AG09309 (cell line): ENCODE measurements at places on chromosomes 4 and X.

GRCh38 chr4:19368800-19369199, 882.9 kb upstream of the SLIT2 start:
- no peak for DNase-seq

GRCh38 chr4:139015948-139016471, 429 bp downstream of the NOCT start:
- no peak for DNase-seq

GRCh38 chr4:45578874-45579273, 545.0 kb downstream of the GABRG1 start:
- no peak for DNase-seq

DNA sequence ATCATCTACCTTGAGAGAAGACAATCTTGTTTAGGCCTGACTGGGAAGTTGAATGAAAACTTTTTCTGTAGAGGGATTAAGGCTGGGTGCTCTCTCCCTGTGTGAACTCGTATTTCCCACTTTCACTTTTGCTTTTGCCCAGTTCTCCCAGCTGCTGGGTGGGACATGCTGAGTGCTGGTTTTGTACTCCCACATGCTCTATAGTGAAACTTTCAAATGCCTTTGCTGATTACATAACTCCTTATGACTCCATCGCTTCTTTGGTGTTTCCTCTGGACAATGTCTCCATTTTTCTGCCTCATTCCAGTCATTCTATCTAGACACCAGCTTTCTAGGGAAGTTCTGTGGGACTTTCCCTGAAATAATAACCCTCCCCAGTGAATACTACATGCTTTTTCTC, 100.5 kb downstream of the CLNK start:
- DNase-seq: peak; percentile 25

DNA sequence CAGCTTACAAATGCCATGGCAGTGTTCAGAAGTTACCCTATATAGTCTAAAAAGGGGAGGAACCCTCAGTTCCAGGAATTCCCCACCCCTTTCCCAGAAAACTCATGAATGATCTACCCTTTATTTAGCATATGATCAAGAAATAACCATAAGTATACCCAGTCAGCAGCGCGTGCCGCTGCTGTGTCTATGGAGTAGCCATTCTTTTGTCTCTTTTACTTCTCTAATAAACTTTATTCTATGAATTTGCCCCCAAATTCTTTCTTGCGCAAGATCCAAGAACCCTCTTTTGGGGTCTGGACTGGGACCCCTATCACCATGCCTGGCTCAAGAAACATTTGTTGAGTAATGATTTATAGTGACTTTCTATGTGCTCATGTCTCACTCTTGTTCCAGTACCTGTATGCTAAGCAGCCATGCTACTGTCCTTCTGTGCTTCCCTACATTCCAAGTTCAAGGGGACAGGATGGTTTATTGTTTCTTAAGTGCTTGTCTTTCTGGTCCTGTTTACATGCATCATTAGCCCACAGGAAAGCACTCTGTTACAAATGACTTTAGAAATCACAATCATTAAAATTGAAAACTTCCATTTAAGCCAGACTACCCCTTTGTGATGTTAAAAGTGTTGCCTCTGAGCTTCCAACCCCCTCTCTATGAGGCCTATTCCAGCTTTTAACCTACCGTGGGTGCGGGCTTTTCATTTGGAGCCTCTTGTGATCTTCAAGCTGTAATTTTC, 63.4 kb upstream of the S100G start:
- no peak for DNase-seq

GRCh38 chr4:101066626-101067170, 280.6 kb downstream of the PPP3CA start:
- no peak for DNase-seq

- peak; percentile 42 for DNase-seq
Measured at GRCh38 chr4:156941940-156942548, 29.6 kb downstream of the PDGFC start.

GRCh38 chrX:135264206-135264605, 12.3 kb downstream of the ETDA start:
- no peak for DNase-seq

DNA sequence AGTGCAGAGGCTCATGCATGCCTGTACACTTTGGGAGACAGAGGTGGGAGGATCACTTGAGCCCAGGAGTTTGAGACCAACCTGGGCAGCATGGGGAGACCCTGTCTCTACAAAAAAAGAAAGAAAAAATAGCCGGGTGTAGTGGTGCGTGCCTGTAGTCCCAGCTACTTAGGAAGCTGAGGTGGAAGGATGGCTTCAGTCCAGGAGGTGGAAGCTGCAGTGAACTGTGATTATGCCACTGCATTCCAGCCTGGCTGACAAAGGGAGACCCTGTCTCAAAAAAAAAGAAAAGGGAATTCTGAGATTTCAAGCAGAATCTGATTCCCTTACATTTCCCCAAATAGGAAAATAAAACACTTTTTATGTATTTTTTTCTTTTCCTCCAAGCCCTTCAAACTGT, 83.5 kb downstream of the SYNPO2 start:
- no peak for DNase-seq

GRCh38 chr4:120667102-120667501, 255.4 kb downstream of the PRDM5 start:
- no peak for DNase-seq

DNA sequence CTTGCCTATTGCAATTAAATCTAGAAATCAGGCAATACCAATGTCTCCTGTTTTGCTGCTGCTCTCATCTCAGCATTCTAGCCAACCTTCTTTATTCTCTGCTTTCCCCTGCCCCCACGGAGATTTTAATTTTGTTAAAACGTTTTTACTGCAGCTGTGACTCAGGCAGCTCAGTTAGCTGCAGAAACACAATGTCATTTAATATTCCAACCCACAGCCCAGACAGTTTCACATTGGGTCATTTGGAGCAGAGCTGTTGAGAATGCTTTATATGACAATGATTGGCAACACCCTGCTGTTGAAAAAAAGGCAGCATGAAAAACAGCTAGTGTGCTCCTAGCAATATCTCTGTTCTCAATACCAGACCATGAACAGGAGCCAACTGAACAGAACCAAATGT, 12.6 kb upstream of the SLC10A4 start:
- no peak for DNase-seq

GRCh38 chr4:99856166-99856565, 38.1 kb downstream of the LAMTOR3 start:
- peak; percentile 10 for DNase-seq
